ENCODE measurements at places on chromosomes 7 and 10. TPM values are rescaled to one million over a fixed set of nuclear protein-coding genes. Genes with fewer than 3 reads are reported as not detected.

BAIAP2L1 gene
- 0.65 TPM for total RNA-seq

DNA sequence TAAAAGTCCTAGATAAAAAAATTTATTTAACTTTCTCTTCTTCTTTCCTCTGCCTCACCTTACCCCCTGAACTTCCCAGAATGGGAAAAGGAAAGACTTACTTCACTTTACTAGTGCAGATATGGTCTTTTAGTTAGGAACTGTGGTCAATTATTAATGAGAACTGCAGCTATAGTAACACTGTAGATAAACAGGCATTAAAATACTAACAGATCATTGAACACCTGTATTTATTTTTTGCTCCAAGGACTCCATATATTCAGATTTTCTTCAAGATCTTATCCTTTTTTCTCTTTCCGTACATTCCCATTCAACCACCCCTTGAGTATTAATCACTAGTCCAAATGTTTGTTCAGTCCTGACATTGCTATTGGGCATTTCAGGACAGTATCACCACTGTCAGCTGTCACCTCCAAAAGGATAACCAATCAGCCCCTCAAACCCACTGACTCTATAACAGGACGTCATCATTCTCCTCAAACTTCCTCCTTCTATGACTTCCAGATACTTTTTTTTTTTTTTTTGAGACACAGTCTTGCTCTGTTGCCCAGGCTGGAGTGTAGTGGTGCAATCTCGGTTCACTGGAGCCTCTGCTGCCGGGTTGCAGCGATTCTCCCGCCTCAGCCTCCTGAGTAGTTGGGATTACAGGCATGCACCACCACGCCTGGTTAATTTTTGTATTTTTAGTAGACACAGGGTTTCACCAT is 4.2 kb downstream of the CPVL start:
- no peak overlapping the region for H3K4me3 ChIP-seq
- DNase-seq: no peak
- H3K27ac ChIP-seq: no peak overlapping the region
- peaks cover 30% of the 10 kb centered on the region for H3K27me3 ChIP-seq
- peaks cover 27% of the 10 kb centered on the region for H3K4me1 ChIP-seq

MMD2 gene
- not detected for total RNA-seq

FAM221A gene
- total RNA-seq: 7.7 TPM

DNA sequence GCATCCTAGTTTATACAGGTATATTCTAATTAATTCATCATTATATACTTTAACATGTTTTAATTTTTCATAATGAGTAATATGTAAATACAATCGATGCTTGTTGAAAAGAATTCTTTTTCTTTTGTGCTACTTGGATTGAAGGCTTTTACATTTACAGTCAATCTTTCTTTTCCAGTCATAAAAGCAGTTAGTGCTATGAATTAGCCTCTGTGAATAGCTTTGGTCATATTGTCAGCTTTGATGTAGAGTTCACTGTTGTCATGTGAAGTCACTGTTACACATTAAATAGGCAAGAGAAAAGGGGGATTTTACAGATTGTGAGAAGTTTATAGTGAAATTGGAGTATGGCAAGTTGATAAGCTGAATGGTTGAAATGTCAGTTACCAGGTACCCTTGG is 103.3 kb upstream of the FAM133B start:
- H3K36me3 ChIP-seq: peaks cover 58% of the 10 kb centered on the region
- no peak for DNase-seq
- no peaks in the 10 kb centered on the region for H3K27me3 ChIP-seq
- H3K27ac ChIP-seq: no peak overlapping the region

SHTN1 gene
- total RNA-seq: 0.05 TPM

Data from activated CD4-positive, alpha-beta memory T cell treated with anti-CD3 and anti-CD28 coated beads, Interleukin-2, amount 10 ng/mL, durations not matched to agents 7 days and 5 days (primary cell).